Spinal cord (tissue), 10 donors: ENCODE measurements at places on chromosomes 2 and 18.

- DNase-seq = no peak
Observed at GRCh38 chr2:235701206-235701981, 207.6 kb downstream of the AGAP1 start.

GRCh38 chr2:20583425-20583881 lies 67.4 kb downstream of the HS1BP3 start:
- no peak for DNase-seq

GRCh38 chr2:28407976-28408690 lies 15.5 kb downstream of the FOSL2 start:
- no peak for DNase-seq

DNA sequence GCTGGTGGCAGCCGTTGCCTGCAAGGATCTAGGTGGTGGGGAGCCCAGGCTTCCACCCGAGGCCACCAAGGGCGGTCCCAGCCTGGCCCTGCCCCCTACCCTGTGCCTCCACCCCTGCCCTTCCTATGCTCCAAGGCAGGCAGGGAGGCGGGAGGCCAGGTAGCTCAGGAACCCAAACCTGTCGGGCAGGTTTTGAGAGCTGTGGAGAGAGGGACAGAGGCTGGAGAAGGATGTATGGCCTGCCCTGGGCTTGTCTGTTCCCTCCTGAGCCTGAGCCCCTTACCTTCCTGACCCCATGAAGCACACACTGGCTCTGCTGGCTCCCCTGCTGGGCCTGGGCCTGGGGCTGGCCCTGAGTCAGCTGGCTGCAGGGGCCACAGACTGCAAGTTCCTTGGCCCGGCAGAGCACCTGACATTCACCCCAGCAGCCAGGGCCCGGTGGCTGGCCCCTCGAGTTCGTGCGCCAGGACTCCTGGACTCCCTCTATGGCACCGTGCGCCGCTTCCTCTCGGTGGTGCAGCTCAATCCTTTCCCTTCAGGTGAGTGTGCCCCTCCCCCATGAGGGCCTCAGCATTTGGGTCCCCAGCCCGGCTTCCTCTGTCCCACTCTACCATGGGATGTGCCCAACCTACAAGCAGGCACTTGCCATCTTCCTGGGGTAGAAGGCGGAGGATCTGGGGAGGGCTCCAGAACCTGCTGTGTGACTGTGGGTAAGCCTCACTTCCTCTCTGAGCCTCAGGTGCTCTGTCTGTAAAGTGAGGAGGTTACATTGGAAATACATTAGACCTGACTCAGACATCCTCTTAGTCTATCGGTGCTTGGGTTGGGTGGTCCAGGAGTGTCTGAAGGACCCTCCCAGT lies at the start of gene PROM2:
PROM2 (plus strand) TSS at position 159 of the 860 bp plus-strand sequence; CDS start at position 296, 137 bp downstream.
- DNase-seq = no peak

DNA sequence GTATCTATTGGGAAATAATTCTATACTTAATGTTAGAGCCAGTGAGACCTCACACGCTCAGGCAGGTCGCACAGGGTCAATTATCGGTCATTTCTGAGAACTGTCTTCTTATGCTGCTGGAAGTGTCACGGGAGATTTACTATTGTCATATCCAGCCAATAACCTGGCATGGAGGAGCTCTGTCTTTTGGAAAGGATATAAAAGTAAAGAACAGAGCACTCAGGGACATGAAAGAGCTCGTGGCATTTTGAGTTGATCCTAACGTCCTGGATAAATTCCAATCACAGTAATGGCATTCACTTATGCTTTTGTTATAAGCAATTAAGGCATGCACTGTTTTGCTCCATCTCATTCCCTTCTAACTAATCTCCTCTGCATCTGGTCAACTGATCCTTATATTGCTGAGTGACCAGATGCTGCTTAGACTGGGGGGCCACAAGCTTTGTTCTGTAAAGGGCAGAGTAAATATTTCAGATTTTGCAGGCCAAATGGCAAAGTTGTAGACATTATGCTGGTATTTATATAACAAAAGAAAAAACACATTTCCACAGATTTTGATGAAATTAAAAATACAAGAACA lies 453.5 kb upstream of the SMIM21 start:
- no peak for DNase-seq

DNA sequence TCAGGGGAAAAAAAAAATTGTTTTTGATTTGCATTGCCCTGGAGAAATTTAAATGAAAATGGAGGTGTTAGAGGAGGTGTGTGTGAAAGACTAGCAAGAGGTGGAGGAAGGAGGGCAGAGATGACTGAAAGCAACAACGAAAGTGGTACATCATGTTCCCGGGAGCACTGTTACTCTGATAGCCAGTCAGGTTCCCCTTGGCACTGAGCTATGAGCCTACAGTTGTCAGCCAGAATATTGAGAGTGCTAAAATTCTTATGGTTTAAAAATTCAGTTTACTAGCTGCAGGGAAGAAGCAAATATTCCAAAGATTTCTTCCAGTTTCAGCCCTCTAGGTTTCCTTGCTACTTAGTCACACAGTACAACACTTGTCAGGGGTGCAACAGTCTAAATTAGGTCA lies 366.7 kb upstream of the DLGAP1 start:
- DNase-seq = no peak

DNA sequence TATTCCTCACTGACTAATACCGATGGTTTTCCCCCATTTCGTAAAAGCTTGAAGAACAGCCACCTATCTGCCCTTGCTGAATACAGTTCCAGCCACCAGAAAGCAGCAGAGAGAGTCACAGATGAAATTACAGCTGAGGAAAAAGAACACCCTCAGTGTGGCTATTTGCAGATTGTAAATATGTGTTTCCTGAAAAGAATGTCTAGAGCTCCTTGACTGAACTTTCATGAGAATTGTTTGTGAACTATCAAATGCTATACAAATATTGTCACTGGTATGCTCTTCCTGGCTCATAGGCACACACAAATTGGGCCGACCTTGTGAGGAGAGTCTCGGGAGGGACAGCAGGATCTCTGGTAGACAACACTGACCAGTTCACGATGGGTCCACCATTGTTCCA lies 58.1 kb upstream of the TTC39C start:
- DNase-seq = no peak

- no peak for DNase-seq
Observed at GRCh38 chr18:44507729-44508325, 172.9 kb upstream of the SETBP1 start.

DNA sequence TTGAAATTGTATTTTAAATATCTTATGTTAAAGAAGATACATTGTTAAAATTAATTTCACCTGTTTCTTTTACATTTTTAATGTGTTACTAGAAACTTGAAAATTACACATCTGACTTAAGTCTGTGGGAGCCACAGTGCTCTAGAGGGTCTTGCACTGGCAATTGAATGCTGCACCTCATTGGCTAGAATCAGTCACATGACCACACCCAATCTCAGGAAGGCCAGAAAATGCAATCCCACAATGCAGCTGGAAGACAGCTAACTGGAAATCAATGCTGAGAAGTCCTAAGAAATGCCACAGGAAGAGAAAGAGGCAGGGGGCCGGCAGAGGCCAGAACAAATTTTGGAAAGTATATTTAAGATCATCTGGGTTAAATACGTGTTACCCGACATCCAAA lies 189.2 kb upstream of the POU3F3 start:
- DNase-seq = no peak

GRCh38 chr2:9001229-9001628 lies 2.3 kb downstream of the MBOAT2 start:
- DNase-seq = no peak

DNA sequence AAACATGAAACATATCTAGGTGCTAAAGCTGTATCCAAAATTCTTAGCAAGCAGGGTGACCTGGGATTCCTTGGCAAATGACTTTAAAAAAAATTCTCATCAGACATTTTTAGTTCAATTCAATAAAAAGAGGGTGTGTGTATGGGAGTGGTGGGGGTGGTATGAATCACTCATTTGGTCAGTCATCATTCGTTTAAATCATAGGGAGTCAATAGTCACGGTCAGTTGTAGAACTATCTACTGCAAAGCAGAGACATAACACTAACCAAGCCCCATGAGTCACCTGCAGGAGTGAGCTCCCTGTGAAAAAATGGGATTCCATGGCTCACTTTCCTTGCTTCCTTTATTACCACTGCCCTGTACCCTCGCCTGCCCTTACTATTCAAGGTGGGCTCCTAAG lies 380.6 kb upstream of the TCF4 start:
- no peak for DNase-seq

DNA sequence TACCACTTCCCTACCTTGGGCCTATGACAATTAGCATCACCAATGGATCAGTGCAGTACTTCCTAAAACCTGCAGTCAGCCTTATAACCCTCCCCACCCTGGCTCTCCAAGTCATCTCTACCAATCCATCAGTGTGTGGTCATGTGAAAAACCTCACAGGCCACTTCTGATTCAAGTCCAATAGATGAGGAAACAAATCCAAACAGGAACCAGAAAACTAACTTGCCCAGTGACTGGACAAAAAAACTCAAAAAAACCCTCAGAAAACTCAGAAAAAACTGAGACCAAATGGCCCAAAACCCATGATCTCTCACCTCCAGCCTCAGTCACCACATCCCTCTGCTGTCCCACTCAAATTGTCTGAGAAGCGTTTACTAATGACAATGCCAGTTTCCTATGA lies 43.3 kb downstream of the TGFA start:
- no peak for DNase-seq

DNA sequence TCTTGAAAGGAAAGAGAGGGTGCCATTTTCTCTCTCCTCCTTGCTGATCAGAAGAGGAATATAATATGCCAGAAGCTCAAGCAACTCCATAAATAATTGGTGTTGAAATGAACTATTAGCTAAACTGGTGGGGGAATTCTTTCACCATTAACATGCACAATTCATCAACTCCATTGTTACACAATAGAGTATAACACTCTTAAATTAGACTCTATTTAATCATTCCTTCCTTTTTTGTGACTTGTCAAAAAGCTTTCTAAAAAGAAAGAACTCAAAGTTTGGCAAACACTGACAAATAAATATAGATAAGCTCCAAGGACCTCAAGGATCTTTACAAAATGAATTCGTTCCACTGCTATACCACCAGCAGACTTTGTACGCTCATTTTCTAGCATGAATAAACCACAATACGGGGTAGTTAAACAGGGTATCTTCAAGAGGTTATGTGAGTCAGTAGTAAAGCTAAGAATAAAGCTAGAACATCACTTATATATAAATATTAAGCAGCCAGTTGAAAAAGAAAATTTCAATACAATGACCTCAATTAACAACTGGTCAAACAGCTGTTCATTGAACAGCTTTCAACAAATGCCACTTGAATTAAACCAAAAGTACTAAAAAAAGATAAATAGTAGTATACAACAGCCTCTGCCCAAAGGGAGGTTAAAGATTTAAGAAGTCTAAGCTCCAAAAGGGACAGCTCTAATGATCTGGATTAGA lies 6.4 kb downstream of the TRAK2 start:
- DNase-seq = no peak
